Mammary microvascular endothelial cell (primary cell): ENCODE measurements at places on chromosomes 7 and 10. TPM values are rescaled to one million over a fixed set of nuclear protein-coding genes. Genes with fewer than 3 reads are reported as not detected.

Gene LRRD1
- total RNA-seq: 0.07 TPM in 1 of 2 replicates, not detected in the other

Gene CD36
- 6.5 and 9.4 TPM in 2 replicates for total RNA-seq

Gene GNG11
- 186 and 196 TPM in 2 replicates for total RNA-seq

Gene SPOCK2
- total RNA-seq: 0.53 and 1.2 TPM in 2 replicates

Gene COPG2
- total RNA-seq: 3.8 TPM in 2 replicates

Gene STEAP1B
- 47.8 and 49.8 TPM in 2 replicates for total RNA-seq

Gene VIPR2
- not detected in 2 replicates for total RNA-seq

Gene STEAP1
- total RNA-seq: 25.1 and 27.2 TPM in 2 replicates

Gene SPDYE1
- not detected in 2 replicates for total RNA-seq

Gene HOXA11
- 3.1 and 4.0 TPM in 2 replicates for total RNA-seq

Gene SEMA3C
- total RNA-seq: not detected in 2 replicates

Gene PDCD4
- 15.5 and 28.6 TPM in 2 replicates for total RNA-seq

Gene SPAM1
- not detected in 2 replicates for total RNA-seq

Gene COL1A2
- total RNA-seq: 6.7 and 7.7 TPM in 2 replicates

Gene KRIT1
- 24.8 and 27.2 TPM in 2 replicates for total RNA-seq
